ENCODE measurements at places on chromosomes 5 and 9.

DNA sequence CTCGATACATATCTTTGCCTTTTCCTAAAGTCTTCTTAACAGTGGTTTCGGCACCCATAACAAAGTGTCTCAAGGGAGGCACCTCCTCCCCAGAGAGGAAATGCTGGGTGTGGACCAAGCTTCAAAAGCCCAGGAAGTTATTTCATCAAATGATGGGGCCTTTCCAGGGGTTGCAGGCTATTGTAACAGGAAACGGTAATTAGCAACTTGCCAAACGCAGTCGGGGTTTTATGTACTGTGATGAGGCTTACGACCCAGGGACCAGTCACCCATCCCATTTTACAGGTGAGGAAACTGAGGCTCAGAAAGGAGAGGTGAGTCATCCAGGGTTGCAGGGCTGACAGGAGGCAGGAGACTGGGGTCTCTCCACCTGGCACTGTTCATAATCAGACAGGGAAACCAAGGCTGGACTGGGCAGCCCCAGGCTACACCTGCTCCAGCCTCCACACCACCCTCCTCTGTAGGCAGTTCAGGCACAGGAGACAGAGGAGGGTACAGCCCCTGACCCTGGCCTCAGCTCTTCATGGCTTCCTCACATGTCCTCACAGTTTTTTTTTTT lies 30.0 kb upstream of the SUSD3 start:
- peak; percentile 63 for DNase-seq

DNA sequence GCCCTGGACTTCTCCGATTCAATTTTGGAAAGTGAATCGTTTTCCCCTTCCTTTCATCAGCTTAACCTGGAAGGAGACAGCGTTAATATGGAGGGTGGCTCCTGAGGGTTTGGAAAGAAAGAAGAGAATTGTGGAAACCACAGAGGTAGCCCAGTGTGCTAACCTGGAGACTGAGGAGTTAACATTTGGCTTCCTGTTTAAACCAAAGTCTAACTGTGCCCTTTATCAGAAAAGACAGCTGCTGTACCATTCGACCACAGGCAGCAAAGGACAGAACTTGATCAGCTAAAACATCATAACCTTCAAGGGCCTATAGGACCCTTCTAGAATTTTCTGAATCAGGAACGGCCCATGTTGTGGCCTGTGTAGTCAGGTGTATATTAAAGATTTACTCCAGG lies 735 bp downstream of the IDNK start:
- no peak for DNase-seq

- DNase-seq: peak; percentile 3
Observed at GRCh38 chr9:18061856-18062255, 412.1 kb upstream of the ADAMTSL1 start.

DNA sequence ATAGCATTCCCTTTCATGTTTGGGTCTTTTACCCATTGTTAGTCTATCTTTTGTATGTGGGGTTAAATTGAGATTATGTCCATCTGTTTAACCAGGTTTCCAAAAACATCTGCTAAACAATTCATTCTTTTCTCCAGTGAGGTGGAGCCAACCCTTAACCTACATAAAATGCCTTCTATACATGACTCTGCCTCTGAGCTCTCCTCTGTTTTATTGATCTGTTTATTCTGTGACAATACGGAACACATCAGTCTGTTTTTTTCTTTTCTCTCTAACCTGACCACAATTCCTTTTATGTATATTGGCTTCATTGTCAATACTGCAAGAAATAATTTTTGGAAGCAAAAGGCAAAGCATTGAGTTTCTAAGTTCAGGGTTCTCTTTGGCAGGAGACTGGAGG lies 9.9 kb upstream of the ARL15 start:
- no peak for DNase-seq

- DNase-seq: no peak
Observed at GRCh38 chr5:157047898-157048297, 11.0 kb downstream of the HAVCR1 start.

DNA sequence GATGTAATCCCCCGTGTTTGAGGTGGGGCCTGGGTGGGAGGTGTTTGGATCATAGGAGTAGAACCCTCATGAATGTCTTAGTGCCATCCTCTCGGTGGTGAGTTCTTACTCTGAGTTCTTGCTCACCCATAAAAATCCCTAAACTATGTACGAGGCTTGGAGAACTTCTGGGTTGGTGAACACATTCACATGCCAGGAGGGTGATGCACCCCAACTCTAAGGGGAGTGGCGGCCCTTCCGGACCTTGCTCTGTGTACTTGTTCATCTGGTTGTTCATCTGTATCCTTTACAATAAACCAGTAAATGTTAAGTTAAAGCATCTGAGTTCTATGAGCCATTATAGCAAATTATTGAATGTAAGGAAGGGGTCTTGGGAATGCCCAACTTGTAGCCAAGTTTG lies 36.0 kb upstream of the RIC1 start:
- no peak for DNase-seq

DNA sequence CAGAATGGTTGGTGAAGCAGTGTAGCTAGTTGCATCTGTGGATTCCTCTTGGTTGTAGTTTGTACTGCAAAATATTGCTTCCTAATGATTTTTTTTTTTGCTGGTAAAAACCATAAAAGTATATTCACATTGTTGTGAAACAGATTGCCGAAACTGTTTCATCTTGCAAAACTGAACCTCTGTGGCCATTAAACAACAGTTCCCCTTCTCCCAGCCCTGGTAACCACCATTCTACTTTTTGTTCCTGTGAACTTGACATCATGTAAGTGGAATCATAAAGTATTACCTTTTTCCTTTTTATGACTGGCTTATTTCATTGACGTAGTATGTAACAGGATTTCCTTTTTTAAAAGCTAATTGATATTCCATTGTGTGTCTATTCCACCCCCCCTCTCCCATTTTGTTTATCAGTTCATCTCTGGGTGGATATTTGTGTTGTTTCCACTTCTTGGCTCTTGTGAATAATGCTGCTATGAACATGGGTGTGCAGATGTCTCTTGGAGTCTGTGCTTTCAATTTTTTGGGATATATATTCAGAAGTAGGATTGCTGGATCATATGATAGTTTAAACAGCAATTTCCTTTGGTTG lies 11.8 kb downstream of the SUB1 start:
- DNase-seq: peak; percentile 67

DNA sequence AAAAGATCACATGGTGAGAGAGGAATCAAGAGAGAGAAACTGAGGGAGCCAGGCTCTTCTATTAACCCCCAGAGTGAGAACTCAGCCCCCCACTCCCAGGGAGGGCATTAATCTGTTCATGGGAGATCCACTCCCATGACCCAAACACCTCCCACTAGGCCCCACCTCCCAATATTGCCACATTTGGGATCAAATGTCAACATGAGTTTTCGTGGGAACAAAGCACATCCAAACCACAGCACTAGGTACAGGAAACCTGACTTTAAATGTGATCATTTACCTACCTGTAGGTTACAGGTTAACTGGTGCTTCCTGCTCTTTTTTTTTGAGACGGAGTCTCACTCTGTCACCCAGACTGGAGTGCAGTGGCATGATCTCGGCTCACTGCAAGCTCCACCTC lies 16.9 kb downstream of the NNT start:
- no peak for DNase-seq

DNA sequence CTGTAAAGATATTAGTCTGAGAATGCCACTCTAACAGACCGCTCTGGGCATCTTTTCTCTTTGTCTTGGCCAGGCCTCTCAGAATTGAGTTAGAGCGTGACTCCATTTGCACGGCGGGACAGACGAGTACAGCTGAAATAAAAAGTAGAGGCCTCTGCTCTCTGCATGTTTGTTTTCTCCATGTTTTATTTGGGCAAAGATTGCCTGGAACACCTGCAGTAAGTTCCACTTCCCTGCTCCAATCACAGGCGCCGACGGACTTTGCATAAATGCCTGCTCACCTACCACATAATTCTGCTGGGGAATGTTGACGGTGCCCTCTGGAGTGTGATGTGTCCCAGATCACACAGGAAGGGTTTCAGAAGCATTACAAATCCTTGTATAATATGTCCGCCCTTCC lies 10.6 kb downstream of the SPOCK1 start:
- DNase-seq: no peak

DNA sequence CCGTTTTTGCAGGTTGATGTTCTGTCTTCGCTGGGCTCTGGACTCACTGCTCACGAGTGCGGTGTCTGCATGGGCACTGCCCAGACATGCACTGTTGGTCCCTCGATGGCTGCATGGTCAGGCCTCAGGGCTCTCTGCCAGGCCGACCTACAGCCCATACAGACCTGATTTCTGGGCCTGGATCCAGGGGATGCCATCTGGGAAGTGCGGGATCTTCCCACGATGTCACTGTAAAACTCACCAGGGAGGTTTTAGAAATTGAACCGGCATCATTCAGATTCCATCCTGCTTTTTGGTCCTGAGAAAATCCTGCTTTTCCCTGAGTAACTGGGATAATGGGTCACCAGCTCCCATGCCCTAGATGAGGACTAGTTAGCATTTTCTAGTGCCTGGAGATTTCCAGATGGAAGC lies 9.1 kb downstream of the S1PR3 start:
- no peak for DNase-seq

DNA sequence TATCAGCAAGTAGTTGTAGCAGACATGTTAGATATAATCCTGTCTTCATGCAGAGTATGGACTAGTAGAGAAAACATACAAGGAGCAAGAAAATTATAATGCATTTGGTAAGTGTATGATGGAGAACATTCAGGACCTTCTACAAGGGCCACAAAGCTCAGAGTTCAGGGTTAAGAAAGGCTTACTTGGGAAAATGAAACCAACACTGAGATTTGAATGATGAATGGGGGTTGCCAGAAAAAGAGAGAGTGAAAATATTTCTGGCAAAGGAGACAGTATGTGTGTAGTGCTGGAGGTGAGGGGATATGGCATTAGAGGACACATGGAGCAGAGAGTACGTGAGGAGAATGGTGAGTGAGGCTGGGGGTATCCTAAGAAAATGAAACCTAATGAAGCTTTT lies 169.8 kb upstream of the STK32A start:
- no peak for DNase-seq

GRCh38 chr5:134100283-134101091 lies 14.0 kb upstream of the TCF7 start:
- peak; percentile 56 for DNase-seq

DNA sequence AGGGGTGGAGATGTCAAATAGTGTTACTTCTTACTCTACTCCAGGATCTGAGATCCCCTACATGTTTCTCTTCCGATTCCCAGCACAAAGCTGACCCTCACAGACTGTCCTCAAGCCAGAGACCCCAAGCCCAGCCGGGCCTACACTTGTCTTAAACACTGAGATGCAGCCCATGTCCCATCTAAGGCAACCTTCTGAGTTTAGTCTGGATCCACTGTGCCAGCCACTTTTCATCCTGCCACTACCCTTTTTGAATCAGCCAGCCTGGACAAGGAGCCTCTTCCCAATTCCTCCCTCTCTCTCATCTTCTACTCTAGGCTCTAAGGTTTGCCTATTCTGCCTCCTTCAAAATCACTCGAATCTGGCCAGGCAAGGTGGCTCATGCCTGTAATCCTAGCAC lies 6.2 kb upstream of the MYORG start:
- no peak for DNase-seq

- no peak for DNase-seq
Observed at GRCh38 chr5:59158637-59159391, 575.9 kb downstream of the RAB3C start.

GRCh38 chr5:14723701-14724132 lies 59.2 kb downstream of the OTULIN start:
- peak; percentile 47 for DNase-seq

DNA sequence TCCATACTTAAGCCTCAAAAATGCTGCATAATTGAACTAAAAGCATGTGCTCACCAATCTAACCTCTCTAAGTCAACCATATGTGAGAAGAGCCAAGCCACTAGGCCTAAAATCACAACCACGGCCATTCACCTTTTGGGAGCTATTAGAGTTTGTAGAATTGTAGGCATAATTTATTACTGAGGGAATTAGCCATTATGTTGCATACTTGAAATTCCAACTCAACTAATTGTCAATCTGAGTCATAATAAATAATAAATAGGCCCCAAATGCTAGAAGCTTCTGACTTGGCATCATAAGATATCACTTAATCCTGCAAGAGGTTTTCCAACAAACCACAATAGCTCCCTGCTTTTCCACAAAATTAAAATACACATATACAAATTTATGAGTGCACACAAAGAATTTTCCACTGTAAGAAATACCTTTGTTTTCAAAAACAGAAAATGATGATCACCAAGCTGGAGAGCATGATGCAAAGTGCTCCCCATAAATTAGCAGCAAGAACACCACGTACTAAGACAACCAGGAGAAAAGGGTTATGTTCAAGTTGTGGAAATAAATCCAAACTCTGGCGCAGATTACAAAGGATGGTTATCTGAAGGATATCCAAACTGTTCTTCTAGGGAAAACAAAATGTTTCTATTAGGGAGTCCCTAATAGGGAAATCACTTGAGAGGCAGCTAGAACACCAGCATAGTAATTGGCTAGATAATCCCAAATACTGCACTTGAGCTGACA lies 250.0 kb upstream of the SLC30A5 start:
- no peak for DNase-seq

- peak; percentile 59 for DNase-seq
Observed at GRCh38 chr5:17282283-17283120, 65.1 kb downstream of the BASP1 start.

GRCh38 chr5:145166110-145166509 lies 669.0 kb downstream of the PRELID2 start:
- no peak for DNase-seq

DNA sequence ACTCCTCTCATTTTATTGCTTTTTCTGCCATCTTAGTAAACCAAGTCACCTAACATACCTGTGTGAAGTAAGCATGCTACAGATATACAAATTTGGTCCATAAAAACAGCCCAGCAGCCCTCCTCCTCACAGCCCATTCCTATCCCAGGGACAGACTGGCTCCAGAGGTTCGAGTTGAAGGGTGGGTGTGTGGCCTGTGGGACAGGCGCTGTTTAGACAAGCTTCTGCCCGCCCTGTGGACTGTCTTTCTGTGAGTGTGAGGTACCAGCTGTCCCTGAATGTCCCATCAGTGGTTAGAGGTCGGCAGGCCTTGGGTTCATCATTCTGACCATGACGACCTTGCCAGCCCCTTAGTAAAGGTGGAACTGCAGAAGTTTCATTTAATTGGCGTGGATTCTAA lies 82.0 kb downstream of the WNK2 start:
- DNase-seq: no peak

GRCh38 chr5:133050521-133050920 lies 1.3 kb upstream of the HSPA4 start:
- no peak for DNase-seq

- no peak for DNase-seq
Observed at GRCh38 chr5:17222664-17223063, 5.2 kb downstream of the BASP1 start.

GRCh38 chr5:33848554-33848953 lies 43.2 kb downstream of the ADAMTS12 start:
- no peak for DNase-seq

- DNase-seq: no peak
Observed at GRCh38 chr5:116292321-116292720, 207.5 kb downstream of the COMMD10 start.
